ENCODE measurements at places on chromosomes 1 and 21.

DNA sequence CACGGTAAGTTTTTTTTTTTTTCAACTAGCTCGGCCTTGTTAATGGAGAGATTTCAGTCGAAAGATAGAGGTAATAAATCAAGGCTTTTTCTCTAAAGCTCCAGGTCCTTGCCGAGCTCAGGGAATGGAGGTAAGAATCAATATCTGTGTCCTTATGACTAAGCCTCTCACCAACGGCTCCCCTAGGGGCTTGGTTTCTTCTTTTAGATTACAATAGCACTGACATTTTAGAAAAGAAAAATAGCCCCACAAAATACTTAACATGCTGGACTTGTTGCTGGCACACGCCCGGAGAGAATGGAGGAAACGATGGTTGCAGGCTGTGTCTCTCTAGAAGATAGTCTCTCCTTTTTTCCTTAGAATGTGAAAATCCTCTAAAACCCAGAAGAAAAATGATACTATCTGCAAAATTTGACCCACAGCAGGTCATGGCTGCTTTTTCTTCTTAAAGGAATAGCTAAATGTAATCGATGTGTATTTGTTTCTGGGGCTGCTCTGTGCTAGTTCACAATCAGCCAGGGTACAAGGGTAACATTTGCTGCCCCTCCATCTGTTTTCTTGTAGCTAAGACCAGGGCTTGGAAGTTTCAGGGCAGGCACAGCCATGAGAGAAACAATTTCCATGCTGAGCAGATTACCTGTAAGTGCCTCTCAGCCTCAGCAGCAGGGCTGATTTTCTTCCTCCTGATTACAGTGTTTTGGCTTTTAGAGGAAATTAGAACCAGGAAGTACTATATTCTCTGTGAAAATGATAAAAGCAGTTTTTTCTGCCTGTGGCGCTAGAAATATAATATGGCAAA, 86.2 kb upstream of the GNG12 start:
- H3K4me3 ChIP-seq, result no peak overlapping the region
- H3K27ac ChIP-seq, result no peak overlapping the region
- H3K36me3 ChIP-seq, result no peaks in the 10 kb centered on the region
- no peaks in the 10 kb centered on the region for H3K4me1 ChIP-seq
- H3K27me3 ChIP-seq, result no peaks in the 10 kb centered on the region

- H3K36me3 ChIP-seq, result no peaks in the 10 kb centered on the region
- peaks cover 5% of the 10 kb centered on the region for H3K4me1 ChIP-seq
- H3K27ac ChIP-seq, result no peak overlapping the region
- no peak overlapping the region for H3K4me3 ChIP-seq
- no peaks in the 10 kb centered on the region for H3K27me3 ChIP-seq
Observed at GRCh38 chr1:246176126-246177024, 330.7 kb downstream of the SMYD3 start.

DNA sequence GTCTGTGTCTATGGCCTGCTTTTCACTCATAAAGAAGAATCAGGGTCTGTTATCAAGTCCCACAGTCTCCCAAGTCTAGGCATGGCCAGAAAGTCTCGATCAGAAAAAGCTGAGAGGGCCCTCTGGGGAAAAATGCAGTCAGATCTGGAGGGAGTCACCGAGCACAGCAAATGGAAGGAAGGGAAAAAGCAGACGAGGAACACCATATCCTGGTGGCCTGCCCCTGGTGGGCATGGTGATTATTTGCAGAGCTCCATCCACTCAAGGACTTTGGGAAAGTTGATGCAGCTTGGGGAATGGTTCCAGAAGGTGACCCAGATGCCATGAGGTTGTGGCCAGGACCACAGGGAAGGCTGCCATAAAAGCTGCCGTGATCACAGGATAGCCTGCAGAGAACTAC, 189.1 kb downstream of the CLIC6 start:
- H3K4me3 ChIP-seq, result no peak overlapping the region
- no peaks in the 10 kb centered on the region for H3K36me3 ChIP-seq
- H3K27ac ChIP-seq, result peak overlapping the region; percentile 88
- H3K27me3 ChIP-seq, result no peaks in the 10 kb centered on the region
- H3K4me1 ChIP-seq, result peaks cover 18% of the 10 kb centered on the region
- DNase-seq, result no peak

DNA sequence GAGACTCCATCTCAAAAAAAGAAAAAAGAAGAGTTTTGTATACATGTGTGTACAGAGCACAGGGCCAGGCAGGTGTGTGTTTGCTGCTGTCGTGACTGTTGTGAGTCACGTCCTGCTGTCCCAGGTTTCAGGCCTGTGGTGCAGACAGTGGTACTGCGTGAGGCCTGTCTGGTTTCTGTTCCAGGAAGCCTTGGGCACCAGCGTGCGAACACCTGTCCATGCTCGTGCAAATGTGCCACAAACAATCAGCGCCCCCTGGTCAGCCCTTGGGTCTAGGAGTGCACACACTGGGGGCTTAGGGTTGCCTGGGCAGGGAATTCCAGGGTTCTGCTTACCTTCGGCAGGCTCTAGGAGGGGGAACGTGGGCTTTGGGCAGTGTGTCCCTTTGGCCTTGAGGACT, 16.9 kb downstream of the GPR157 start:
- H3K27me3 ChIP-seq, result no peaks in the 10 kb centered on the region
- H3K27ac ChIP-seq, result peak overlapping the region; percentile 98

- DNase-seq, result no peak
- no peaks in the 10 kb centered on the region for H3K27me3 ChIP-seq
- H3K4me1 ChIP-seq, result no peaks in the 10 kb centered on the region
- no peak overlapping the region for H3K27ac ChIP-seq
- no peak overlapping the region for H3K4me3 ChIP-seq
Observed at GRCh38 chr1:43427941-43428340, 25.8 kb downstream of the HYI start.

GRCh38 chr1:1527092-1527816, 13.2 kb downstream of the TMEM240 start:
- no peak for DNase-seq
- no peaks in the 10 kb centered on the region for H3K4me1 ChIP-seq

GRCh38 chr1:230498704-230499103, 72.6 kb upstream of the PGBD5 start:
- no peak overlapping the region for H3K4me3 ChIP-seq
- no peaks in the 10 kb centered on the region for H3K36me3 ChIP-seq
- peaks cover 3% of the 10 kb centered on the region for H3K27me3 ChIP-seq
- H3K4me1 ChIP-seq, result no peaks in the 10 kb centered on the region

GRCh38 chr1:70667494-70668170, 256.6 kb downstream of the CTH start:
- no peaks in the 10 kb centered on the region for H3K27me3 ChIP-seq
- H3K36me3 ChIP-seq, result no peaks in the 10 kb centered on the region
- DNase-seq, result no peak
- no peaks in the 10 kb centered on the region for H3K4me1 ChIP-seq
- no peak overlapping the region for H3K4me3 ChIP-seq

DNA sequence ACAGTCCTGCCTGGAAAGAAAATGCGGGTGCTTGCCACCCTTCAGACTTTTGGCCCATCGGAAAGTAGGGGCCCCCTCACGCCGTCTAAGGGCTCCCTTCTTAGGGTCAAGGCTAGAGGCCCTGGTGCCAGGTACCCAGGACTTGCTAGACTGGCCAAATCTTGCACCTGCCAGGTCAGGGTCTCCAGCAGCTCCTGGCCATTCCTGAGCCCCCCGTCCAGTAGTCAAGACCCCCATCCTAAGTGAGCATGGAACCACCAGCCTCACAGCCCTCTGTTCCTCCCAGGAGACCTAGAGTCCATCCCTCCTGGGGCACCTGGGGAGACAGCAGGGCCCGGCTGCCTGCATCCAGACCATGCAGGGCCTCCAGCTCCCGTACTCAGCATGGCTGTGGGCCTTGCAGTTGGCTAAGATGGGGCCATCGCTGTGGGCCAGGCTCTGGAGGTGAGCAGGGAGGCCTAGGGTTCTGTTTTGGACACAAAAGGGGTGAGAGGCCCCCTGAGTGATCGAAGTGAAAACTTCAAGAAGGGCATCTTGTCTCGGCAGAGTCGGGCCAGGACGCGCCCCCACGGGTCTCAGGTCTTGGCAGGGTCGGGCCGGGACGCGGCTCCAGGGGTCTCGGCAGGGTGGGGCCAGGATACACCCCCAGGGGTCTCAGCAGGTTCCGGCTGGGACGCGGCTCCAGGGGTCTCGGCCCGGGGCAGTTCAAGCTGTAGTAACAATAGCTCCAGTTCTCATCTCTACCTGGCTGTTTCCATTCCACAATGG, 5.9 kb downstream of the FNDC10 start:
- no peak overlapping the region for H3K27ac ChIP-seq
- H3K4me1 ChIP-seq, result no peaks in the 10 kb centered on the region
- no peaks in the 10 kb centered on the region for H3K36me3 ChIP-seq
- H3K27me3 ChIP-seq, result peaks cover 35% of the 10 kb centered on the region
- H3K4me3 ChIP-seq, result no peak overlapping the region
- no peak for DNase-seq

DNA sequence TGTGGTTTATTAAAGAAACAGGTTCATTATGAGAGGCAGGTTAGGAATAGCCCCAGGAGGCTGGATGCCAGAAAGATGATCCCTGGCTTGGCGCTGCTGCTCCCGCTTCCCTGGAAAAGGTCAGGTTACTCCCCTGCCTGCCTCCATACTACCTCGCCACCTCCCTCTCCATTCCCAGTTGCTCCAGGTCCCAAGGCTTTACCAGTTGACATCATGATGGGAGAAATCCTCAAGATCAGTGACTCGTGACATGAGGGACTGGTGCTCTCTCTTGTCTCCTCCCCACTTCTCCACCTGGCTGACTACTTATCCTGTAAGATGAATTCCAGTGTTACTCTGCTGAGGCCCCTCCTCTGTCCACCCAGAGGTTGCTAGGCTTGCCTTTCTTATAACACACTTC, 19.7 kb downstream of the VASH2 start:
- no peaks in the 10 kb centered on the region for H3K4me1 ChIP-seq
- no peak overlapping the region for H3K27ac ChIP-seq
- no peaks in the 10 kb centered on the region for H3K27me3 ChIP-seq
- H3K36me3 ChIP-seq, result no peaks in the 10 kb centered on the region

GRCh38 chr1:203764105-203765028, 616 bp upstream of the LAX1 start:
- H3K27me3 ChIP-seq, result no peaks in the 10 kb centered on the region
- no peak for DNase-seq
- H3K4me3 ChIP-seq, result no peak overlapping the region
- no peak overlapping the region for H3K27ac ChIP-seq
- no peaks in the 10 kb centered on the region for H3K36me3 ChIP-seq
- H3K4me1 ChIP-seq, result peaks cover 6% of the 10 kb centered on the region

DNA sequence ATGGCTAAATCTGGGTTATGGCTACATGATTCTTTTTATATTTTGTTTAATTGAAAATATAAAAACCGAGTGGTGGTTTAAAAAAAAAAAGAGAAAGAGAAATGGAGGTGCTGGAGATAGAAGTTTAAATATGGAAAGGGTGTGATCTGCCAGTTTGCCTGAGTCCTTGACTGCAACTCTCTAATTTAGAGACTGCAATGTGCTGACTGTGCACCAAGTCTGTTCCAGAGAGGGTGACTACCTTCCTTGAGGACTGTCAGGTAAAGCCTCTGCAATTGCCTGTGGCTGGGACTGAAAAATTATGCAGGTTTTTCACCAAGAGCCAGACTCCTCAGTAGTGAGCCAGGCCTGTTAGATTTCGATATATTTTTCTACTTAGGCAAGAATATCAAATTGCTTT, 1326.3 kb downstream of the BRINP3 start:
- no peak overlapping the region for H3K27ac ChIP-seq
- no peak overlapping the region for H3K4me3 ChIP-seq
- H3K27me3 ChIP-seq, result no peaks in the 10 kb centered on the region
- no peak for DNase-seq
- H3K4me1 ChIP-seq, result no peaks in the 10 kb centered on the region

DNA sequence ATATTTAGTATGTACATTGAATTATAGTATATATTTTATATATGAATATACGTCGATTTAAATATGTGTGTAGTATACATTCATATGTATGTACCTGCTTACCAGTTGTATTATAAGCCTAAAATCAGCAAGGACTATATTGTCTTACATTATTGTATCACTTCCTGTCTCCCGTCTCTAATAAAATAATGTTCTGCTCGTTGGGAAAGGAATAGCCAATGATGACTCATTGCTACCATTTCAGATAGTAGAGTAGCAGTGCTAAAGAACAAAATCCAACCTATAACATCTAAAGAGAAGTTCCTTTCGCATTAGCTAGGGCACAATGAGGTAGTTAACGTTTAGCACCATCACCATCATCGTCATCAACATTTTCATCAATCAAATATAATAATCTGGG, 39.9 kb upstream of the SMYD2 start:
- H3K27ac ChIP-seq, result no peak overlapping the region
- no peaks in the 10 kb centered on the region for H3K27me3 ChIP-seq
- no peak for DNase-seq
- no peaks in the 10 kb centered on the region for H3K4me1 ChIP-seq
- H3K4me3 ChIP-seq, result no peak overlapping the region

DNA sequence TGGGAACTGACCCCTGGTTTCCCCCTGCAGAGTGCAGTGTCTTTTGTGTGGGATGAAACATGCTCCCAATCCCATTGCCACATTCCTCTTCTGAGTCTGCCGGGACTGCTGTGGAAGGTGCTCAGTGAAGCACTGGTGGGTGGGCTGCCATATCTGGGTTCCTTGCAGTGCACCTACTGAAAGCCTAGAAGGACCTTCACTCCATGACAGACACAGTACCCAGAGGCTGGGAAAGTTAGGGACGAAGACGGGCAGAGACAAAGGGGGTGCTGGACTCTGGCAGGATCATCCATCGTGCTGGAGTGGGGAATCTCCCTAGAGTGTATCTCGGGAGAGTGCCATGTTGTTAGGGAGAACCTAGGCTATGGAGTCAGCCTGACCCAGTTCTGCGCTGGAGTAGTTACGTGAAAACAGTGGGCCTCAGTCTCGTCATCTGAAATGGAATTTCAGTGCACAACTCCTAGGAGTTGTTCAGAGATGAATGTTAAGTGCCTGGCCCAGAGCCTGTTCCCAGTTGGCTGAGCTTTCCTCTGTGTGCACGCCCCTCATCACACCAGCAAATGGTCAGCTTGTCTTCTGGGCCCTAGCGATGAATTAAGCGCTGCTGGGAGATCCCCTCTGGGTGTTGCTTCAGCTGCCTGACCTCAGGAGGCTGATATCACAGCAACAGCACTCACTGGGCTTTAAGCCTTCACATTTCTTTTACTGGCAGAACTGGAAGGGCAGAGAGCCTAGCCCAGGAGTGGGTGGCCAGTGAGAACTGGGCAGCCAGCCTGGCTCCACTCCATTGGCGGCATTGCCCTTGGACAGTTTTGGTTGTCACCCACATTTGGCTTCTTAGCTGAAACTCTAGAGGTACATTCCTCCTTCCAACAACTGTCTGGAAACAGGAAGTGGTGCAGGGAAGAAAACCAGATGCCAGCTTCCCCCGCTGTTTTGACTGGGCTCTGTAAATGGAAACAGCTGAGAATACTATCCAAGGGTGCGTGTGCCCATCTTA, 479.8 kb upstream of the VAMP3 start:
- no peak overlapping the region for H3K4me3 ChIP-seq

DNA sequence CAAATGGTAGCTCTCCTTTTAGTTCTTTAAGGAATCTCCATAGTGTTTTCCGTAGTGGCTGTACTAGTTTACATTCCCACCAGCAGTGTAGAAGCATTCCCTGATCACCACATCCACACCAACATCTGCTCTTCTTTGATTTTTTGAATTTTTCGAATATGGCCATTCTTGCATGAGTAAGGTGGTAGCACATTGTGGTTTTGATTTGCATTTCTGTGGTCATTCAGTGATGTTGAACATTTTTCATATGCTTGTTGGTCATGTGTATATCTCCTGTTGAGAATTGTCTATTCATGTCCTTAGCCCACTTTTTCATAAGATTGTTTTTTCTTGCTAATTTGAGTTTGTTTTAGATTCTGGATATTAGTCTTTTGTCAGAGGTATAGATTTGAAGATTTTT, 84.6 kb upstream of the B3GALT2 start:
- H3K27ac ChIP-seq, result no peak overlapping the region
- H3K4me3 ChIP-seq, result no peak overlapping the region
- H3K36me3 ChIP-seq, result no peaks in the 10 kb centered on the region
- no peaks in the 10 kb centered on the region for H3K27me3 ChIP-seq

- no peaks in the 10 kb centered on the region for H3K36me3 ChIP-seq
- H3K27me3 ChIP-seq, result no peaks in the 10 kb centered on the region
- no peak overlapping the region for H3K4me3 ChIP-seq
- peak overlapping the region; percentile 45 for H3K27ac ChIP-seq
- DNase-seq, result no peak
Observed at GRCh38 chr1:2555634-2556276, 416 bp upstream of the TNFRSF14 start.

Data from hepatocyte (in vitro differentiated cells).